ENCODE measurements at places on chromosomes 16 and 17.

- H3K4me3 ChIP-seq = no peak overlapping the region
- H3K27me3 ChIP-seq = no peaks in the 10 kb centered on the region
- no peaks in the 10 kb centered on the region for H3K36me3 ChIP-seq
- no peaks in the 10 kb centered on the region for H3K4me1 ChIP-seq
- H3K27ac ChIP-seq = no peak overlapping the region
Observed at GRCh38 chr17:65147955-65148354, 10.8 kb downstream of the RGS9 start.

- peak; percentile 15 for DNase-seq
- no peak overlapping the region for H3K4me3 ChIP-seq
- H3K36me3 ChIP-seq = no peaks in the 10 kb centered on the region
Observed at GRCh38 chr17:63406689-63407330, 39.3 kb downstream of the CYB561 start.

GRCh38 chr17:7651097-7651664, 455 bp downstream of the ATP1B2 start:
- DNase-seq = no peak
- peaks cover 8% of the 10 kb centered on the region for H3K4me1 ChIP-seq
- H3K4me3 ChIP-seq = peak overlapping the region; percentile 68
- no peak overlapping the region for H3K27ac ChIP-seq
- no peaks in the 10 kb centered on the region for H3K27me3 ChIP-seq
- no peaks in the 10 kb centered on the region for H3K36me3 ChIP-seq

- peaks cover 7% of the 10 kb centered on the region for H3K36me3 ChIP-seq
- no peak overlapping the region for H3K4me3 ChIP-seq
- no peaks in the 10 kb centered on the region for H3K27me3 ChIP-seq
Observed at GRCh38 chr16:785563-786535, 2.3 kb downstream of the RPUSD1 start.

GRCh38 chr16:81040842-81041241, 5.2 kb downstream of the ATMIN start:
- peaks cover 61% of the 10 kb centered on the region for H3K36me3 ChIP-seq
- no peak for DNase-seq
- no peaks in the 10 kb centered on the region for H3K27me3 ChIP-seq
- peaks cover 4% of the 10 kb centered on the region for H3K4me1 ChIP-seq
